ENCODE measurements at places on chromosomes 12 and 14.
A peak's percentile ranks its signal among the peaks of the same experiment; 100 is the strongest.

DNA sequence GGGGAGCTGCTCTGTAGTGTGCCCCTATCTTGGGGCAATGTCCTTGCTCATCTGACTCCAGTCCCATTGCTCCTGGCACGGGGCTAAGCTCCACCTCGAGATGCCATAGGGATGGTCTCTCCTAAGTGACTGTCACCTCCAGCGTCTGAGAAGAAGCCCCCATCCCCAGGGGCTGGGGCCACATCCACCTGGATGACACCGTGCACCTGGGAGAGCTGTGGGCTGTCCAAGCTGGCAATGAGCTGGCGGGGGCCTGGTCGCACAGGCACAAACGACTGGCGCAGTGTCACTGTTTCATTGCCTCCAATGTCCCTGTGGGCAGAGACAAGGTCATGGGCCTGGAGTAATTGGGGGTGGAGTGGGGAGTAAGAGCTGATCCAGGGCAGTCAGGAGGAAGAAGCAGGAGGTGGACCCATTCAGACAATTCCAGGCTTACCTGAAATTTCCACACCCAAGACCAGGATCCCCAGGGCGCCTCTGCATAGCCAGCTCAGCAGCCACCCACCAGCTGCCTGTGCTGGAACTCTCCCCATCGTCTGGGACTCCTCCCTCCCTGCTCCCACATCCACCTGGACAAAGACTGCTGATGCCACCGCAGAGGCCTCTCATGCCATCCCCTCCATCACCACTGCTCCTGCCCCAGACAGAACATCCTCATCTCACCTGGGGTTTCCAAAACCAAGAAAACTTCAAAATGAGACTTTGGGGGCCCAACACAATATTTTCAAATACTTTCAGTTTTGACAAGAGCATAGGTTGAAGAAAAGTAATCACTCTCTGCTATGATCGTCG, 7.0 kb upstream of the TINF2 start:
- no peak for DNase-seq

DNA sequence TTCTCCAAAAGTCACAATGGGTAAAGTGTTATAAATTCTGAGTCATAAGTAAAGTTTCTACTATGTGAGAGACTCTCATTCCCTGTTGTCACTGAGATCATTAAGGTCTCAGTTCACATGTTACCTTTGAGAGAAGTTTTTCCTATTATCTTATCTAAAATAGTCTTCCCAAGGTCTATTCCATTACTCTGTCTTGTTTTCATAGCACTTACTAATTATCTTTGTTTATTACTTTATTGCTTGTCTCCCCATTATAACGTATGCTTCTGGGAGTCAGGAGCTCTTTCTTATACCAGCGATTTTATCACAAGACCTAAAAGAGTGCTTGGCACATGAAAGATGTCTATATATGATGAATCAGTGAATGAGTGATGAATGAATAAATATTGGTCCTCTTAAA, 1001.9 kb downstream of the DIO2 start:
- DNase-seq = no peak

- DNase-seq = no peak
Measured at GRCh38 chr12:123270214-123271000, 1.2 kb downstream of the CDK2AP1 start.

DNA sequence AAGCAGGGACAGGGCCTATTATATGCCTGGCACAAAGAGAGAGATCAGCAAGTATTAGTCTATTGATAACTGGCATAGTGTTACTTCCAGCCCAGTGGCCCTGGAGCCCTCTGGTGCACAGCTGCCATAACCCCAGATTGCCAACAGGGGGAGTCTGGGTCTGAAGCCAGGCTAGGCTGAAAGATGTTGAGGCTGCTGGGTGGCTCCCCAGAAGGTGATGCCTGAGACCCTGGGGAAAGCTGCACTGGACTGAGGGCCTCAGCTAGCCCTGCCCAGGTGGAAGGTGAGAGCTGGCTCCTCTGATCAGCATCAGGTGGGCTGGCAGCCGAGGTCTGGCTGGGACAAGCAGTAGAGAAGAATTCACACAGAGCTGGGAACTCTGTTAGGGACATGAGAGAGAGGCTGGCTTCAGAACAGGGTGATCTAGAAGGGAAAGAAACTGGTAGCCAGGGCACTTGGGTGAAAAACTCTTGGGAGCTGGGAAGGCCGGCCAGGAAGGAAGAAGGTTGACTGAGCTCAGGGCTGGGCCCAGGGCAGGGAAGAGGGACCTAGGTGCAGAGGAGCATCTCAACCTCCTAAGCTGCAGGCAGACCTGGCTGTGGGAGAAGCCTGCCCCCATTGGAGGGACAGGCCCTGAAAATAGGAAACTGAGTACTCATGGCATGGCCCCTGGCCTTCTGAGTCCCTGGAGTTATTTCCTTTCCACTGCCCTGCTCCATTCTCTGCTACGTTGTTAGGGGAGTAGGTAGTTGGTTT, 3.9 kb downstream of the GZMH start:
- DNase-seq = peak; percentile 48

DNA sequence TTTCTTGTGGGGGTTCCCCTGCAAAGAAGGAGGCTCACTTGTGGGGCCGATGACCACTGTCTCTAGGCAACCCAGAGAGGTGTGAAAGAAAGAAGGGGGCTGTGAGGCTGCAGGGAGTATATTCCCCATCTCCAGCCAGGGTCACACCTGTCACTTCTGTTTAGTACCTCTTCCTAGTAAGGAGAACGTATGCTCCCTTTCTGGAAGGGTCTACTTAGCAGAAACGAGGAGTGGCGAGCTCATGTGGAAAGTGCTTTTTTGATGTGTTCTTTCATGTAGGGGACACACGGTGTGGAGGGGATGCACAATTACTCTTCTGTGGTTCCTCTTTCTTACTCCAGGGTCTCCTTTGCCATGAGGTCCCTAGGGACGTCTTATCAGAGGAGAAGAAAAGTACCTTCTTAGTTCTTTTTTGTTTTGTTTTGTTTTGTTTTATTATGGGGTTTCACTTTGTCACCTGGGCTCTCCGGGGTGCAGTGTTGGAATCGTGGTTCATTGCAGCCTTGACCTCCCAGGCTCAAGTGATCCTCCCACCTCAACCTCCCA, 58.3 kb downstream of the PRKCH start:
- DNase-seq = no peak

DNA sequence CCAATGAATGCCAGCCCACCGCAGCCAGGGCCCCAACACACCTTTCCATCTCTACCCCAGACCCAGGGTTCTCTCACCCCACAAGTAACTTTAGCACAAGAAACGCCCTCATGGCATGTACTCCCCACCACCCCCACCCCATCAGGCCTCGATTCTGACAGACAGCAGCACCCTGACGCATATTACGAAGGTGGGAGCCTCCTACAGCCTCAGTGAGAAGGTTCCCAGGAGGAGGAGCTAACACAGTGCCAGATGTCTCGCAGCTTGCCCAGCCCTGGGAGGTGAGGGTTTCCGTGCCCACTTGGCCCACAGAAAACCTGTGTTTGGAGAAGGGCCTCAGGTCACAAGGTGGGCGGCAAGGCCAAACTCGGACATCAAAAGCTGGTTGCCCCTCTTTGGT, 32.4 kb downstream of the CCDC88C start:
- DNase-seq = no peak

GRCh38 chr14:65042731-65043372, 56.2 kb downstream of the FNTB start:
- DNase-seq = peak; percentile 27

- no peak for DNase-seq
Measured at GRCh38 chr12:48627556-48627955, 54.5 kb downstream of the KANSL2 start.

DNA sequence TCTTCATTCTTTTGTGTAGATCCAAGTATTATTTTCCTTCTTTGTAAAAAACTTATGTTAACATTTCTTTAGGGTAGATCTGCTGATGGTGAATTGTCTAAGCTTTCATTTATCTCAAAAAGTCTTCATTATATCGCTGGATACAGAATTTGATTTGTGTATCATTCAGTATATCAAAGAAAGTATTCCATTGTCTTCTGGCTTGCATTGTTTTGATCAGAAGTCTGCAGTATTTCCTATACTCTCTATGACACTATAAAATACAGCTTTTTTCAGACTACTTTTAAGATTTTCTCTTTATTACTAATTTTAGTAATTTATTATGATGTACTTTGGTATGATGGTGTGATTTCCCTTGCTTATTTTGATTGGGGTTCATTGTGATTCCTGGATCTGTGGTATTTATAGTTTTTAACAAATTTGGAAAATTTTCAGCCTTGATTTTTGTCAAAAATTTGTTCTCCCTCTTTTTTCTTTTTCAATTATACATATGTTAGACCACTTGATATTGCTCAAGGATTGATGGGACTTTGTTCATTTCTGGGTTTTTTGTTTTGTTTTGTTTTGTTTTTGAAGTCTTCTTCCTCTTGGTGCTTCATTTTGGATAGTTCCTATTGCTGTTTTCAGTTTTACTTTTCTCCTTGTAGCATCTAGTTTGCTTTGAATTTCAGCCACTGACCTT, 176.5 kb downstream of the ZFP36L1 start:
- no peak for DNase-seq

GRCh38 chr14:49863487-49864281, 11.1 kb upstream of the NEMF start:
- no peak for DNase-seq

DNA sequence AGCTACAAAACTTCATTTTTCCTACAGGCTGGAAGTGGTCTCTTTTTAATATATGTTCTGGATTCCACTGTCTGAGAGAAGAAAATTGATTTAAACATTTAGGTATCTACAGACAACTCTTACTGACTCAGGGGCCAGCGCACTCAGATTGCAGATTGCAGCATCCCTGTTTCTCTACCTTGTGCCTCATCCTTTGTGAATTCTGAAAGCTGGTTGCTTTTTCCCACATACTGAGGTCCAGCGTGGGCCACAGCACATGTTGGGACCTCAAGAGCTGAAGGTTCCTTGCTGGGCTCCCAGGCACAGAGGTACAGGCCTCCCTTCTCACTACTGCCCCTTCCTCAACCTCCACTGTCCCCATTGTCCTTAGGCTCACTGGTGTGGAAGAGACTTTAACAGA, 101.7 kb upstream of the CCDC175 start:
- no peak for DNase-seq

DNA sequence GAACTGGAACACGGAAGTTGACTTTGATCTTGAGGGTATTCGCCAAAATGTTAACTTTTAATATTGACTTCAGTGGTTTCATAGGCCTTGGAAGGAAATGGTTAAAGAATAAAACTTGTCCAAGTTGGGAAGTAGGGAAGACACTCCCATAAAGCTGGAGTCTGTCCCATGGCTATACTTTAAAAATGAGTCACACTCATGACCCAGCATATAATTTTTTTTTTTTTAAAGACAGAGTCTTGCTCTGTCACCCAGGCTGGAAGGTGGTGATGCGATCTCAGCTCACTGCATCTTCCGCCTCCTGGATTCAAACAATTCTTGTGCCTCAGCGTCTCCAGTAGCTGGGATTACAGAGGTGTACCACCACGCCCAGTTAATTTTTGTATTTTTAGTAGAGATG, 19.6 kb downstream of the TMPRSS12 start:
- DNase-seq = no peak

DNA sequence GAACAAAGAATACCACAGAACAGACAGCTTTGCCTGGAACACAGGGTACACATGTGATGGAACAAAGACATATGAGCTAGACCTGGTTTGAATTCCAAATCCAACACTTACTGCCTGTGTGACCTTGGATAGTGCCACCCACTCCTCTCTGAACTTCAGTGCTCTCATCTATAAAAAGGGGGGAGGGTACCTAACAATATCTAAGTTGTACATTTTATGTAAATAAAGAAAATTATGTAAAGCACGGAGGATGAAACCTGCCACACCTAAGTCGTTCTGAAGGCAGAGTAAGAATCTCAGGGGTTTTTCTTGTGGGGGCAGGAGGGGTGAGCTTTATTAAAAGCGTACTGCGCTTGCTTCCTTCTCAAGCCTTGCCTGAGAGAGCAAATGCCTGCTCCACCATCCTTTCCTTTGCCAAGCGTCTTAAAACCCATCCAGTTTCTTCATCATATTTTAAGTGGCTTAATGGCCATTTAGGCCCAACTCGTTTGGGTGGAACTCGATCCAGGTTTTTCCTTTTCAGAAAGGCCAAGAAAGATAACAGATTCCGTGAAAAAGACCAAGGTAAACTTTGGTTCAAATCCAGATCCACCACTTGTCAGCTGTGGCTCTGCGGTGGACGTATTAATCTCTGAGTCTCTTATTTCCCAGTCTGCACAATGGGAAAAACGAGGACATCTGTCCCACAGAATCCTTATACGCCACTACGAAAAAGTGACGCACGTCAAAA, 946 bp downstream of the DDX24 start:
- no peak for DNase-seq

GRCh38 chr12:3055026-3055703, 22.0 kb upstream of the TSPAN9 start:
- no peak for DNase-seq

DNA sequence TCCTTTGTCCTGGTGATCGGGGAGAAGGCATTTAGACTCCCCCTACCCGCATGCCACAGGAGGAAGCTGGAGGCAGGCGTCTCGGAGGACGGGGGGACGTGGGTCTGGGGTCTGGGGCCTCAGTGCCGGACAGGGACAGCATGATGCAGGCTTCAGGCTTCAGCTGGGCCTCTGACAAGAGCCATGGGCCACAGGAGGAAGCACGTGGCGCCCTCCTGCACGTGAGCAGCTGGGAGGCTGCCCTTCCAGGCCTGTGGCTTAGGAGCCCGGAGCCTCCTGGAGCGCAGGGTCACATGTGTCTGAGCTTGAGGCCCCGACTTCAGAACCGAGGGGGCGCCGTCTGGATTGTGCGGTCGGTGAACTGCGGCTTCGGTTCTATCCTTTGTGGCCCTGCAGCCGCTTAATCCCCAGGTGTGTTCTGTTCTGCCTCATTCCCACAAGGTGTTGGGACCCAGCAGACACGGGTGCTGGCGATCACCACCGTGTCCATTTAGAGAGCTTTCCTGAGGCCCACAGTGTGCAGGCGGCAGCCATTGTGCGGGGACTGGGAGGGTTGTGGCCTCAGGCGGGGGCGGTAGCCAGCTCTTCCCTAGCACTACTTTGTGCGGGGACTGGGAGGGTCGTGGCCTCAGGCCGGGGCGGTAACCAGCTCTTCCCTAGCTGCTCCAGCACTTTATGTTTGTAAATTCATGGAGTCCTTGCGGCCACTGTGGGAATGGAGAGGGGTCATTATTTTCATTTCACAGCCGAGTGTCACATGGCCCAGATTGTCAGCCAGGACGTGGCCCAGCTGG, 150.2 kb downstream of the ADGRD1 start:
- no peak for DNase-seq

GRCh38 chr12:13570005-13570694, 373.6 kb downstream of the EMP1 start:
- DNase-seq = no peak

GRCh38 chr14:44530475-44530874, 23.4 kb upstream of the FSCB start:
- DNase-seq = no peak

Data from GM12892 (cell line).